Gastroesophageal sphincter (tissue), 4 donors: ENCODE measurements at places on chromosomes 2 and 18. TPM values are rescaled to one million over a fixed set of nuclear protein-coding genes. Genes with fewer than 3 reads are reported as not detected.

- ATAC-seq = no peak
Observed at GRCh38 chr2:96145848-96146152, 560 bp upstream of the DUSP2 start.

DNA sequence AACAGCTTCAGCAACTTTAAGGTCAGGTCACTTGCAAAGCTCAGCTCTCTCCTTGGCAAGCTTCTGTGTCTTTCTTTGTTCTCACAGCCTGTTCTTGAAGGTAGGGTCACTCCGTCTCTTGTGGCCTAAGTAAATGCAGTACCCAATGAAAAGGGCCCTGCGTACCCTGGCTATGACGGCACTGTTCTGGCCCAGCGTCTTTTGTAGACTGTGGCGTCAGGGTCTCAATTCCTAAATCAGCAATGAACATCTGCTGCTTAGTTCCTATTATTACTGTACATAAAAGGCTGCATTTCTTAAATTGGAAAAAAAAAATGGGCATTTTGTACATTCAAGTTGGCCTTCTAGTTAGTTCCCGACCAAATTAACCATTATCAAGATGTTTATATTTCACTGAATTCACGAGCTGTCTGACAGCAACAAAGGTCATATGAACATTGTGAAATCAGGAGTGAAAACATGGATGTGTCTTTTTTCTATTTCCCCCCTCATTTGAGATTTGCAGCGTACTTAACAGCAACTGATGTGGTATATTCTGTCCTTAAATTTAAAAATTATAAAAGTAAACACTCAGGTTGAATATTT, 17.0 kb upstream of the MTCL1 start:
- ATAC-seq = no peak

ITM2C gene
- total RNA-seq = 79.1 TPM

DNA sequence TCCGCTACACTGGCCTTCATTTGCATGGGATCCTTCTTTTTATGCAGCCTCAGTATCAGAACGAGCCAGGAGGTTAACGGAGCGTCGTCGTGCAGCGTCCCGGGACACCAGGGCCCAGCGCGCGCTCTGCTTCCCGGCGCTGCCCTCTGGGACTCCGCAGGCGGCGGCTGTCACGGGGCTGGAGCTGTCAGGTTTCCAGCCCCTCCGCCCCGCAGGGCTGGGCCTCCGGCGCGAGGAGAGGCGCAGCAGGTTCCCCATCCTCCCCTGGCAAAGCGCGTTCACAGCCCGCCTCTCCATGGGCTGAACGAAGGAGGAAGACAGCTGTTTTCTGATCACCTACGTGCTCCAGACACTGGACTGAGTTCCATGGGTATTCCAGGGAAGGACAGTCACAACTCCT, 12.5 kb upstream of the PAX8 start:
- peak; percentile 60 for ATAC-seq

DNA sequence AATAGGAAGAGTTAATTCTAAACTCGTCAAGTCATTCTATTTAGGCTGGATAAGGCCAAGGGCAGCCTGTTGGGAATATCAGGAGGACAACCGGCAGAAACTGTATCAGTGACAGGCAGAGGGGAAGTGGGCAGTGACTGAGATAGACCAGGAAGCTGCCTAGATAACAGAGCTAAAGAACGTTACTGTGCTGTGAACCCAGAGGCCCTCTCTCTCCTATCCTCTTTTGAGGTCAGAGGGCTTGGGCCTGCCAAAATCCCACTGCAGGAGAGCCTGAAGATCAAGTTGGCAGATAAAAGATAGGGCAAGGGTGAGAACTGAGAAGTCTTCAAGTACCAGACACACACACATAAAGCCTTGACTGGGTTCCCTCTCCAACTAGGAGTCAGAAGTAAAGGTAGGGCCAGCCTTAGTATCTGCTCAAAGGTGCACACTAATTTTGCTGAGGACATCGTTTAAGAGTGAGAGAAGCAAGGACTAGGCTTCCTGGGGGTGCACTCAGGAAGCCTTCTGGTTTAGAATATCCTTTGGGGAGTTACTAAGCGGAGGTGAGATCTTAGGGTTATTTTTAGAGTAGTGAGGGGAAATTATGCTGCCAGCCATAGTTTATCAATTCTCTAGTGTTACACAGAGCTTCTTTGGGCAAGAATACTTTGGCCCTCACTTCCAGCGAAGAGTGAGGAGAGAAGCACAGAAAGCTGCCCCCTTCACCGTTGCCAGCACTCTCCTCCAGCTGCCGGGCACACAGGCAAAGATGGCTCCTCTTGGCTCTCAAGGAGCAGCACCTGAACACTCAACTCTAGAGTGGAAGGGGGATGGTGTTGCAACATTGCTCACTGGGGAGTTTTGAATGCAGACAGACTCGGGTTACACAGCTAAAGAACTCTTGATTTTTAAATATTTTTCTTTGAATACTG, 9.8 kb downstream of the CAVIN2 start:
- no peak for ATAC-seq

- ATAC-seq = no peak
Observed at GRCh38 chr2:25497918-25498407, 156.2 kb upstream of the DNMT3A start.

EFR3B gene
- total RNA-seq = 2.4 TPM

DNA sequence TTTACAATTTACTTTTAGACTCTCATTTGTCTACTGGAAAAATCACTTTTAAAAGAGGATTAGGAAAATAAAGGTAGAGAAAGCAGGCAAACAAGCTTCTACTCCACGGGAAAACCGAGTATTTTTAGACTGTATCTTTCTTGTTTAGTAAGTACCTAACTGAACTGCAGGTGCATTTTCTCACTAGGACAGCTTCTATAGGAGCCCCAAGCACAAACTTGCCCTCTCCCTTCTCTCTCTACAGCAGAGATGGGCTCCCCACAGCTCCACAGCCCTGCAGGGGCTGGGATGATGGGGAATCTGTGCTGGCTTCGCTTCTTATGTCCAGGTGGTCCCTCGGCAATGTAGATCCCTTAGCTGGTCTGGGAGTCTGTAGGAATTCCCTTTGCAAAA, 16.2 kb downstream of the PSTPIP2 start:
- no peak for ATAC-seq

- ATAC-seq = no peak
Observed at GRCh38 chr2:200634231-200634964, 48.6 kb downstream of the AOX1 start.

- ATAC-seq = no peak
Observed at GRCh38 chr18:6646801-6647200, 82.7 kb upstream of the ARHGAP28 start.

NT5DC4 gene
- total RNA-seq = not detected

SLC40A1 gene
- total RNA-seq = 46.2 TPM

RGPD3 gene
- total RNA-seq = 0.62 TPM

REG3G gene
- not detected for total RNA-seq

CCDC85A gene
- total RNA-seq = 2.6 TPM

NEU4 gene
- not detected for total RNA-seq

DNA sequence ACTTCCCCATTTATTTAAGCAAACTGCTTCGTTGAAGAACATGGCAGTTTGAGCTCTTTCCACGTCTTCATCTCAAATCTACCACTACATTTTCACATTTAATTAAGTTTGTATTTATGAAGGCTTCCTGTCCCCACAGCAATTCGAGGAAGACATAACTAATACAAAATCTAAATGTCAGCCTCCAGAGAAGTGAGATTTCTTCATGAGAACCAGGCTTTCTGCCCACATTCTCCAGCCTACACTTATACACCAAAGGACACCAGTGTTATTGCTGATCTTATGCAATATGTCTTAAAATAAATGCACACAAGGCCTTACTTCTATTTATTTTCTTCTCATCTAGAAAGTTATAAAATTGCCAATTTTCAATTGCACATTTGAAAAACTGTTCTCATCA, 1209.3 kb upstream of the FAM98A start:
- ATAC-seq = no peak

DNA sequence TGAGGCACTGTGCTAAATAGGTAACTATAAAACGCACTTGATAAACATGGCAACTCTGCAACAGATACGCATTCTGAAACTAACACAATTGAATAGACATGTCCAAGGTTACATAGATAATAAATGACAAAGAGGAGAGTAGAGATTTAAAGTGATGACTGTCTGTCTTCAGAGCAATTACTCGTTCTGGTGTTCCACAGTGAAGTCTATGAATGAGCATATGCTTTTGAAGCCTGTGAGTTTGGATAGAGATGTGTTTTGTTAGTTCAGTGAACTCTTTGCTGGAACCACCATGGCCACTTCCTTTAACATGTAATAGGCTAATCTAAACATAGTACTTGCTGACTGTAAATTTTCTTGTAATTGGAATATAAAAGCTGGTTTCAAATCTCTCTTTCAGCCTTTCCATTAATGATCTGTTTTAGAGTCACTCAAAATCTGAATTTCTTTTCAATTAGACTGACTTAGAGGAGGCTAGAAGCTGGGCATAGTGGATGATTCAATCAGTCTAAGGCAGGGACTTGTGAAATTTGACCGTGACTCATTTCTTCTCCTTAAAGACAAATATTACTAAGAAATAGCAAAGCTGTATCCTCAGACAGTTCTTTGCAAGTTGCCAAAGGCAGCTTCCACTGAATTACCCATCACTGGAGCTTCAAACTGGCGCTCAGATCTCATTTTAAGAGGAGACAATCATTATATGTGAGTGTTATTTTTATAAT, 1130.1 kb upstream of the CELF4 start:
- no peak for ATAC-seq

MMADHC gene
- total RNA-seq = 179 TPM

SKOR2 gene
- not detected for total RNA-seq

GRCh38 chr2:150174971-150175421, 312.5 kb downstream of the RND3 start:
- ATAC-seq = no peak

GRCh38 chr2:74763962-74764428, 69.9 kb upstream of the HK2 start:
- peak; percentile 27 for ATAC-seq

DNA sequence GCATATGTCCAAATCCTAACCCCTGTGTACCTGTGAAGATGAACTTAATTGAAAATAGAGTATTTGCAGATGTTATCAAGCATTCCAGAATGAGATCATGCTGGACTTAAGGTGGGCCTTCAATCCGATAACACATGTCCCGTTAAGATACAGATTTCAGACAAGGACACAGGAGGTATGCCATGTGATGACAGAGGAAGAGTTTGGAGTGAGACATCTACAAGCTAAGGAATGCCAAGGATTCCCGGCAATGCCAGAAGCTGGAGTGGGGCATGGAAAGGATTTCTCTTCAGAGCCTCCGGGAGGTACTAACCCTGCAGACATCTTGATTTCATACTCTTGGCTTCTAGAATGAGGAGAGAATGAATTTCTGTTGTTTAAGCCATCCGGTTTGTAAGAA, 231.7 kb downstream of the ALK start:
- ATAC-seq = no peak

DNA sequence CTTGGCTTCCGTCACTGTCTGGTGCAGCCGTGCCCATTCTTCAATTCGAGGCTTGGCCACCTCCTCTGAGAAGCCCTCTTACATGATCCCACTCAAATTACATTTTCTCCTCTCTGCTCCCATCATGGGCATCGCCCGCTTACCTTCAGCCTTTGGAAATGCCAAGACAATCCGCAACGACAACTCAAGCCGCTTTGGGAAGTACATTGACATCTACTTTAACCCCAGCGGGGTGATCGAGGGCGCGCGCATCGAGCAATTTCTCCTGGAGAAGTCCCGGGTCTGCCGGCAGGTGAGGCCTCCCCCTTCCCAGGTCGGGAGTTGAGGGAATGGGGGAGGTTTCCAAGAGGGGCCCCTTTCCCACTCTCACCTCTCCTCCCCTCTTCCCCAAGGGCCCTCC, 38.3 kb downstream of the MYO7B start:
- ATAC-seq = no peak
